ENCODE measurements at places on chromosomes 5 and 9.

DNA sequence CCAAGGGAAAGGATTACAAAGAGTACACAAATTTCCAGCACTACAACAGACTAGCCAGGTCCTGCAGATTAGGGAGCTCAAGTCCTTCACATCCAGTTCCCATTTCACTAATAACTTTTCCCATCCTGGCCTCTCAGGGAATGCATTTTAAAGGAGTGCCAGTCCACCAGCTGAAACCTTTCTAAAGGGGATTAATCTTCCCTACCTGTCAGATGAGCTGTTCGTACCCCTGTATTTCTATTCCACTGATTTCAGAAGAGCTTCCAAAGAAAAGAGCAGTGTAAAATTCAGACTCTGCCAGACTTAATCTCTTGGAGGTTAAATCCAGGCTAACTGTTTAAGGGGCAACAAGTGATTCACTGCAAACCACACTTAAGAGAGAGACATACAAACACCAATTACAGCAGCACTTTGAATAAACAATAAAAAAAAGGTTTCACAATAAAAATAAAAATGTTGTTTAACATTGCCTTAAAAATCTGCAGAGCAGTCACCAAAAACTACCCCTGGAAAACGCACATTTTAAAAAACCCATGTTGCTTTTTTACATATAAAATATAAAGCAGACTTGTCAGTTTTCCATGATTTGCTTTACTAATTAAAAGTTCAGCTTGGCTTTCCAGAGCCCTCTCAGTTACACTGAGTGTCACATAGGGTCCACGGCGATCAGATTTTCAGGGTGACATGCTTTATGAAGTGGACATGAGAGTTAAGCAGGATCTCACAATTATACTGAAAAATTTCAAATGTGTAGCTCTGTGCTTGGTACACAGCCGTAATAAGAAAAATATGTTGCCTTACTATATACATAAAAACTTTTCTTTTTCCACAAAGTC lies 3.2 kb downstream of the ROR2 start:
- DNase-seq: no peak

DNA sequence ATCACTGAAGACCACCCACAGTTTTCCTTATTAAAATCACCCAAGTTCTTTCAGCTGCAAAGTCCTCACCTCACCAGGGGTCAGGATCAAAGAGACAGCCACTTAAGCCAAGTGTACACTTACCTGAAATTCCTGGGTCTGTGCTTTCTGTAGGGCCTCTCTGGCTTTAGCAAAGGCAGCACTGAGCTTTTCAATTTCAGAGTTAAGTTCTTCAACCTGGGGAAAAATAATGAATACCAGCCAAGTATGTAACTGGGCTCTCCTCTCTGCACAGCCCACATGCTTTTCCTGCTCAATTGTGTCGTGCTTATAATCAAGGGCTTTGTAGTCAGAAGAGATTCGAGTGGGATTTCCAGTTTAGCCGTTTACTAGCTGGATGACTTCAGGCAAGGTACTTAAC lies 55.1 kb downstream of the CDK5RAP2 start:
- DNase-seq: no peak

DNA sequence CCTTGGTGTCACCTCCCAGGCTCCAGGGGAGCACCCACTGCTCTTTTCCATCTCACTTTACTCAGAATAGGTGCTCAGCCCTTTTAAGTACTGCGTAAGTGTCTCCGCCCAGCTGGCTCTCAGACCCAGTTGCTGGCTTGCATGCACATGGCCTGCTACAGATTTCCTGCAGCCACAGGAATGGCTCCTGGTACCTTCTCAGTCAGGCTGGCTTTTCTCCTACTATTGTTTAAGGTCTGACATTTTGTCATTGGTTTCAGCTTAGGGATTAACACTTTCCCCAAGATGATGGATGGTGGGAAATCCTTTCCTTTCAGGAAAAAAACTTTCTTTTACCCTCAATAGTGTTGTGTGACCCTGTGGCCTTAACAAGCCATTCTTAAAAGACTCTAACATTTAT lies 1652.3 kb upstream of the WWC1 start:
- no peak for DNase-seq

DNA sequence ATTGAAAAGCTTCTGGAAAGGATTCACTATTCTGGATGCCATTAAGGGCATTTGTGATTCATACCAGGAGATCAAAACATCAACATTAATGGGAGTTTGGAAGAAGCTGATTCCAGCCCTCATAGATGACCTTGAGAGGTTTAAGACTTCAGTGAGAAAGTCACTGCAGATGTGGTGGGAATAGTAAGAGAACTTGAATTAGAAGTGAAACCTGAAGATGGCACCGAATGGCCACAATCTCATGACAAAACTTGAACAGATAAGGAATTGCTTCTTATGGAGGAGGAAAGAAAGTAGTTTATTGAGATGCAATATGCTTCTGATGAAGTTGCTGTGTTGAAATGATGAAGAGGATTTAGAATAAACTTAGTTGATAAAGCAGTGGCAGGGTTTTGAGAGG lies 254.6 kb upstream of the SLC24A2 start:
- no peak for DNase-seq

GRCh38 chr5:27311544-27311943 lies 273.2 kb upstream of the CDH9 start:
- no peak for DNase-seq

DNA sequence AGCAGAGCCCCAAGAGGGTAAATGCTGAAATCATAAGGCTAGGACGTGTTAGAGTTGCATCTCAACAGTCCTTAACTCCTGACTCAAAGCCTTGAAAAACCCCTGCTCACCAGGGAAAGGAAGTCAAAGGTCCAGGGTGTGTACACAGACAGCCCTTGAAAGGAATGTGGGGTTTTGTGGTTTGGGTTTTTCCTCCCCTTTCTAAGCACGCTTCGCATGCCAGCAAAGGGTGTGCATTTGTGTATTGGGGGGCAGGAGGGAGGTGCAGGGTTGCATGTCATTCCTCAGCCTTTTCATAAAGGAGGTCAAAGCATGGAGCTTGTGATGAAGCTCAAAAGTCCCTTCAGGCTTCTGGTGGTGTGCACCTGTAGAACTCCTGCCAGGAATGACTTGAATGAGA lies 17.3 kb upstream of the XPA start:
- DNase-seq: no peak

GRCh38 chr5:11520241-11520930 lies 383.9 kb downstream of the CTNND2 start:
- no peak for DNase-seq

DNA sequence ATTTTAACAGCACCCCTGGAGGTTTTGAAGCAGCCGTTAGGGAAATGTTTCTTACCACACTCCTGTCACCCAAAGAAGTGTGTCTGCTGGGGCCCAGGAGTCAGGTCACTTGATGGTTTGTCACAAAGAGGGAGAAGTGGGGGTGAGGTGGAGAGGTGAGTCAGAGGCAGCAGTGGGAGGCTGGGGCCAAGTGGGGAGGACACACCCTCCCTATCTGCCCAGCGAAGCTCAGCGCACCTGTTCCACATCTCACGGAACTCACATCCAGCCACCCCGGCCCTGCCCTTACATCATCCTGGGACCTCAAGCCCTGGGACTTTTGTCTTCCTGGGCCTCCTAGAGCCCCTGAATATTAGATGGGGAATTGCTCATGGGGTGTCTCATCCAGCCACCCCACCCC lies 171.1 kb upstream of the SMIM23 start:
- DNase-seq: no peak

GRCh38 chr5:35847961-35848360 lies 8.7 kb upstream of the IL7R start:
- DNase-seq: no peak

DNA sequence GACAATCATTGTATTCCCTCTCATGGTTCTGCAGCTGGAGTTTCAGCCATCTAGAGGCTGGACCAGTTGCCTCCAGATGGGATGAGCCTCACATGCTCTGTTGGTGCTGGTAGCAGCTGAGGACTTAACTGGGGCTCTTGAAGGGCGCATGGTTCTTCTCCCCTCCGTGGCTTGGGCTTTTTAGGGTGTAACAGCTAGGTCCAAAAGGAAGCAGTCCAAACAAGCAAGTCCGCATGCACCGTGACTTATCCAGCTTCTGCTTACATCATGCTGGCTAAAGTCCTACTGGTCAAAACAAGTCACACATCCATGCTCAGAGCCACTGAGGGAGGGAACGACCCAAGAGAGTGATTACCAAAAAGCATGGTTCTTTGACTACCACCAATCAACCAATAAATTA lies 31.6 kb upstream of the SH3RF2 start:
- no peak for DNase-seq

DNA sequence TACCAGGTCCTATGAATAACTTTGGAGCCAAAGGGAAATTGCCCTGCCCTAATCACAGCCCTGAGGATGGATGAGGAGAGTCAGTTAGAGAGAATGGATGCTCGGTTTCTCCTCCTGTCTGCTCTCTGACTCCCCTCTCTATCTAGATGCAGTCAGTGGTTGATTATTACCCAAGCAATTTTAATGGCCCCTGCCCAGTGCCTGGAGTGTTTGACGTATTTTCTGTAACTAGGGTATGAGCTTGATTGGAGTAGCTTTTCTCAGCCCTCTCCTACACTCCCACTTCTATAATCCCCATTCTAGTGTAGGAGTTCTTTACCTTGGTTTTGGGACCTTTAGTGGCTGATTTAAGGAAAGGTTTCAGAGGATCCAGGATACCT lies 60.4 kb downstream of the DOCK2 start:
- no peak for DNase-seq

GRCh38 chr5:31786090-31786631 lies 147.2 kb downstream of the PDZD2 start:
- no peak for DNase-seq

GRCh38 chr5:142550471-142550870 lies 135.4 kb downstream of the FGF1 start:
- no peak for DNase-seq

GRCh38 chr9:113577525-113578261 lies 114.2 kb downstream of the RGS3 start:
- no peak for DNase-seq

DNA sequence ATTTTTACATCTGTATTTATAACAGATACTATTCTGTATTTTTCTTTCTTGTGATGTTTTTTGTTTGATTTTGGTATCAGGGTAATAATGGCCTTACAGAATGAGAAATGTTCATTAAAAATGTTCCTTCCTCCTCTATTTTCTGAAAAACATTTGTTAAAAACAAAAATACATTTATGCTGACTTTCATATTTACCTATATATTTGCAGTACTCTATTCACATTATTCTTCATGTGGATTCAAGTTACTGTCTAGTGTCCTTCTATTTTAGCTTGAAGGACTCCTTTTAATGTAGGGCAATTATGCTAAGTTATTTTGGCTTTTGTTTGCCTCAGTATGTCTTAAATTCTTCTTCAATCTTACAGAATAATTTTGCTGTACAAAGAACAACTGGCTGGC lies 5.1 kb downstream of the CCDC112 start:
- no peak for DNase-seq

- no peak for DNase-seq
These were observed 38.6 kb downstream of the SNX18 start for GRCh38 chr5:54556141-54556540.

All from T-helper 2 cell (primary cell).